Effector memory CD4-positive, alpha-beta T cell (primary cell): ENCODE measurements at places on chromosomes 4 and X.

DNA sequence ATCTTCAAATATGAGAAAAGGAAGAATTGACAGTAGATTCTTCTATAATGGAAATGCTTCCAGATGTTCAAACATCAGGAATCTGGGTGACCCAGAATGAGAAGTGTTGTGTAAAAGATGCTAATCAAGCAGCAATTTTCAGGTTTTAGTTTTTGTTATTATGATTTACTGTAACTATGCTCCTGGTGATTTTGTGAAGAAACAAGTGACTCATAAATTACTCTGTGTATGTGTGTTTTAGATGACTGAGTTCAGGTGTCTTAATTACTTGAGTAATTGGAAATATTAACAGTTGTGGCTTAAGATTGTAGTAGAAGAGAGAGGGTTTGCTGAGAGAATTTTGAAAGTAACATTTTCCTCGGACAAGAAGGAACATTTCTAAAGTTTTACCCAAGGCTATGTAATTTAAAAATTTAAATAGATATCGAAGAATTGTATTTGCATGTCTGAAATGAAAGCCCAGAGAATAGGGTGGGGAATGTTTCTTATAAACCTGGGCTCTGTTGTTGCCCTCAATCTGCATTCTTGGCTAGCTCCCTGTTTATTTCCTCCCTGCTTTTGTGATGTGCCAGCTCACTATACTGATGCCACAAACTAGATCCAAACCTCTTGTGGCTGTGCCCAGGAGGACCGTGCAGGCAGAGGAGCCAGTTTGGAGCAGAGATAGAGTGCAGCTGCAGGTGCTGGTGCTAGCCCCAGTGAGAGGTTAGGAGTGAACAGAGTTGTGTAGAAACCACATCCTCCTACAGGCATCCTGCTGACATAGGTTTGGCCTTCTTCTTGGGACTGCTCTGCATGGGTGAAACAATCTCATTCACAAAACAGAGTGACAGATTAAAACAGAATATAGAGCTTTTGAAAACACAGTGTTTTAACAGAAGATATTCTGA, 25.4 kb upstream of the TNIP3 start:
- DNase-seq = peak; percentile 3
- H3K27me3 ChIP-seq = no peaks in the 10 kb centered on the region
- H3K27ac ChIP-seq = peak overlapping the region; percentile 44
- H3K36me3 ChIP-seq = no peaks in the 10 kb centered on the region
- H3K4me1 ChIP-seq = peaks cover 28% of the 10 kb centered on the region

GRCh38 chr4:121073004-121073435, 685 bp upstream of the NDNF start:
- no peak for DNase-seq
- peak overlapping the region; percentile 58 for H3K4me3 ChIP-seq
- no peaks in the 10 kb centered on the region for H3K36me3 ChIP-seq
- peaks cover 36% of the 10 kb centered on the region for H3K27me3 ChIP-seq

- no peak overlapping the region for H3K4me3 ChIP-seq
- DNase-seq = no peak
- no peaks in the 10 kb centered on the region for H3K27me3 ChIP-seq
- no peak overlapping the region for H3K27ac ChIP-seq
- no peaks in the 10 kb centered on the region for H3K36me3 ChIP-seq
Observed at GRCh38 chr4:147524601-147525000, 43.7 kb downstream of the EDNRA start.

- H3K36me3 ChIP-seq = no peaks in the 10 kb centered on the region
- H3K4me3 ChIP-seq = no peak overlapping the region
- no peak for DNase-seq
- H3K27ac ChIP-seq = no peak overlapping the region
- H3K27me3 ChIP-seq = no peaks in the 10 kb centered on the region
Observed at GRCh38 chr4:174631901-174632758, 109.8 kb upstream of the HPGD start.

- H3K27me3 ChIP-seq = peaks cover 15% of the 10 kb centered on the region
- no peak for DNase-seq
- H3K27ac ChIP-seq = no peak overlapping the region
- H3K4me1 ChIP-seq = no peaks in the 10 kb centered on the region
- no peaks in the 10 kb centered on the region for H3K36me3 ChIP-seq
- H3K4me3 ChIP-seq = peak overlapping the region; percentile 22
Observed at GRCh38 chr4:151324752-151325110, 674 bp downstream of the SH3D19 start.

DNA sequence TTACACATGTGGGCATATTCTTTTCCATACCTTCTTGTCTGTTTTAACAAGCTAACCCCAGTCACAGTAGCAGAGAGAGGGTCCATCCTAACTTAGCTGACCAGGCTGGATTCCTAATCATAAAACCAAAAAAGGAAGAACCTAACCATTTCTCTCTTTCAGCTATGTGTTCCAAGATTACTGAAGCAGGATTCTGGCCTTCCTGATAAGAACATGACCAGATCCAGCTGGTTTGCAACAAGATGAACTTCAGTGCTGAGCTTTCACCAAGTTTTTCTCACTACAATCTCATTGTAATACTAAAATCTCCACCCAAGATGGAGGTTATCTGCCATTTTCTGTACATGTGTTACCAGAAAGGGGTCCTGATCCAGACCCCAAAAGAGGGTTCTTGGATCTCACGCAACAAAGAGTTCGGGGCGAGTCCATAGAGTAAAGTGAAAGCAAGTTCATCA, 20.4 kb upstream of the UBA6 start:
- no peak for DNase-seq
- H3K4me3 ChIP-seq = no peak overlapping the region
- no peak overlapping the region for H3K27ac ChIP-seq
- H3K4me1 ChIP-seq = no peaks in the 10 kb centered on the region

GRCh38 chrX:110383414-110383813, 24.8 kb downstream of the RTL9 start:
- H3K27ac ChIP-seq = no peak overlapping the region
- H3K4me1 ChIP-seq = no peaks in the 10 kb centered on the region
- H3K4me3 ChIP-seq = no peak overlapping the region
- no peaks in the 10 kb centered on the region for H3K36me3 ChIP-seq
- DNase-seq = no peak
- no peaks in the 10 kb centered on the region for H3K27me3 ChIP-seq

- no peak overlapping the region for H3K4me3 ChIP-seq
- no peaks in the 10 kb centered on the region for H3K4me1 ChIP-seq
- DNase-seq = no peak
- H3K27ac ChIP-seq = no peak overlapping the region
- no peaks in the 10 kb centered on the region for H3K36me3 ChIP-seq
Observed at GRCh38 chr4:82519776-82520175, 42.0 kb downstream of the TMEM150C start.

GRCh38 chrX:94932278-94932965, 1258.4 kb downstream of the FAM133A start:
- no peaks in the 10 kb centered on the region for H3K4me1 ChIP-seq
- no peak overlapping the region for H3K4me3 ChIP-seq

DNA sequence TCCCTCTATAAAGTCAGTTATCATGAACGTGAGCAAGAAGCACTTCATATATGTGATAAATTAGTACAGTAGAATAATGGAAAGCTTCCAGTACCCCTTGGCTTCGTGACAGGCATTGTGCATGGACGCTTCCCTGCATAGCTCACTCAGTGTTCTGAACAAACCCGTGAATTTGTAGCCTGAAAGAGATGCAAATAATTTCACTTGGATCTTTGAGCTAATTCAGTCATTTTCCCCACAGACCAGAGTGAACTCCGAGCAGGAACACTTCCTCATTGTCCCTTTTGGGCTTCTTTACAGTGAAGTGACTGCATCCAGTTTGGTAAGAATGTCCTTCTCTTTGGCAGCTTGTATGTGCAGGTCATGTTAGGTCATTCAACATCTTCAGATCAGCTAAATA, 50.1 kb downstream of the ADD1 start:
- no peak for DNase-seq
- no peak overlapping the region for H3K4me3 ChIP-seq
- peaks cover 35% of the 10 kb centered on the region for H3K36me3 ChIP-seq
- H3K4me1 ChIP-seq = no peaks in the 10 kb centered on the region
- no peaks in the 10 kb centered on the region for H3K27me3 ChIP-seq

DNA sequence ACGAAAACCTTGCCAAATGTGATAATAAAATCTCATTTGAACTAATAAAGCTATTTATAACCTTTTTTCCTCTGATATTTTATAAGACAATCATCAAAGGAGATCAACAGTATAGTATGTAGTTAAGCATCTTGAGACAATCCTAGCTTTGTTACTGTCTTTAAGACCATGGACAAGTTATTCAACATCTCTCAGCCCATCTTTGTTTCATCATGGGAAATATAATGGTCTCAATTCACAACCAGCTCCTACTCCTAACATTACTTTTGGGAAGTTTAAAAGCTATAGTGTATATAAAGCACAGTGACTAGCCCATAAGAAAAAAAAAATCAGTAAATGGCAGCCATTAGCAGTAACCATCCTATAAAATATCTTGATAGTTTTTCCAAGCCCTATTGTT, 57.6 kb upstream of the APELA start:
- no peaks in the 10 kb centered on the region for H3K4me1 ChIP-seq
- peaks cover 2% of the 10 kb centered on the region for H3K27me3 ChIP-seq
- H3K4me3 ChIP-seq = no peak overlapping the region
- no peak overlapping the region for H3K27ac ChIP-seq
- DNase-seq = no peak

DNA sequence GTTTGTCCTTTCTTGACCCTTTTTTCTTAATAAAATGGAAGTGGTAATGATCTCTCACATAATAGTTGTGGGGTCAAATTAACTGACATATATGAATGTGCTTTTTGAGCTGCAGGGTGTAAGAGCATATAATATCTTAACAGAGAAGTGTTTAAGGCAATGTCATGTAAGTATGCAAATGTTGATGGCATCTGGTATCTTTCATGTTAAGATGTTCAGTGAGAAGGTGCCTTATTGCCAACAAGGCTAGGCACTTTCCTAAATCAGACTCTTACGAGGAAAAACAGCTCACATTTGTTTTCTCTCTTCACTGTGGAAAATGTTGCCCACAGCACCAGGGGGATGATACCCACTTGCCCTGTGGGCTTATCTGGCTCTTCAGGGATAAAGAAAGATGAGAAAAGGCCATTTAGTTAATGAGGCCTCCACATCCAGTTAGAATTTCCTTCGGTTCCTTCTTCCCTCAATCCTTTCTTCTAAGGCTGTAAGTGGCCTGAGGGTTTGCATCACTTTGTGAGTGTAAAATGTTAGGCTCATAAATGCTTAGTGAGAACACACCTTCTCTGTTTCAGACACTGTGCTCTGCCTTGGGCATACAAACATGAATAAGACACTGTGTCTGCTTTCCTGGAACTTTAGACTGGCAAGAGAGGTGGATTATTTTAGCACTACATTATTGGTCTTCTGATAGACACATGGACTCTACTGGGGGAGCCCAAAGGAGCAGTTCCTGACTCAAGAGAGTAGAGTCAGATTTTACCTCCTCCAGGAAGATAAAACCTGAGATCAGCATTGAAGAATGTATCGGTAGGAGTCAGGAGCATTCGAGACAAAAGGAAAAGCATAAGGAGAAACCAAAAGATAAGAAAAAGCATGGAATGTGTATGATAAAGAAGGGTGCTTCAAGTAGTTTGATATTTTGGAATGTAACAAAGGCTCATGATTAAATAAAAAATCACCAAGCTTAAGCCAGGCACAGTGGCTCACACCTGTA, 135.5 kb downstream of the SOWAHB start:
- H3K36me3 ChIP-seq = no peaks in the 10 kb centered on the region
- H3K4me1 ChIP-seq = no peaks in the 10 kb centered on the region
- no peak overlapping the region for H3K4me3 ChIP-seq

DNA sequence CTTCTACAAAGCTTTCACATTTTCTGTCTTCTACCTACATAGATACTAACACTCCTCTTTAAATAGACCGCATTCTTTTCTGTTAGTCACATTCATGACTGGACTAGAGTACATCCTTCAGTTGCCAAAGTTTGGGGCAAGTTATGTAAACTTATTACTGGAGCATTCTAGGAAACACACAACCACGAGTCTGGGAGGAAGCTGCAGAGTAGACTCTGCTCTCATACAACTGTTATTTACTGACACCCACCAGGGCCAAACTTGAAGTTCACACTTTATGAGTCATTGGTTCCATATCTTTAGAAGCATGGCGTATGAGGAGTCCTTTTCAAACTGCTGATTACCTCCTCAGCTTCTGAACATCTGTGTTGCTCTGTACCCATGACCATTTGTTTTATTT, 87.0 kb downstream of the RNF150 start:
- H3K36me3 ChIP-seq = no peaks in the 10 kb centered on the region
- H3K27ac ChIP-seq = no peak overlapping the region
- H3K27me3 ChIP-seq = no peaks in the 10 kb centered on the region
- no peak overlapping the region for H3K4me3 ChIP-seq

DNA sequence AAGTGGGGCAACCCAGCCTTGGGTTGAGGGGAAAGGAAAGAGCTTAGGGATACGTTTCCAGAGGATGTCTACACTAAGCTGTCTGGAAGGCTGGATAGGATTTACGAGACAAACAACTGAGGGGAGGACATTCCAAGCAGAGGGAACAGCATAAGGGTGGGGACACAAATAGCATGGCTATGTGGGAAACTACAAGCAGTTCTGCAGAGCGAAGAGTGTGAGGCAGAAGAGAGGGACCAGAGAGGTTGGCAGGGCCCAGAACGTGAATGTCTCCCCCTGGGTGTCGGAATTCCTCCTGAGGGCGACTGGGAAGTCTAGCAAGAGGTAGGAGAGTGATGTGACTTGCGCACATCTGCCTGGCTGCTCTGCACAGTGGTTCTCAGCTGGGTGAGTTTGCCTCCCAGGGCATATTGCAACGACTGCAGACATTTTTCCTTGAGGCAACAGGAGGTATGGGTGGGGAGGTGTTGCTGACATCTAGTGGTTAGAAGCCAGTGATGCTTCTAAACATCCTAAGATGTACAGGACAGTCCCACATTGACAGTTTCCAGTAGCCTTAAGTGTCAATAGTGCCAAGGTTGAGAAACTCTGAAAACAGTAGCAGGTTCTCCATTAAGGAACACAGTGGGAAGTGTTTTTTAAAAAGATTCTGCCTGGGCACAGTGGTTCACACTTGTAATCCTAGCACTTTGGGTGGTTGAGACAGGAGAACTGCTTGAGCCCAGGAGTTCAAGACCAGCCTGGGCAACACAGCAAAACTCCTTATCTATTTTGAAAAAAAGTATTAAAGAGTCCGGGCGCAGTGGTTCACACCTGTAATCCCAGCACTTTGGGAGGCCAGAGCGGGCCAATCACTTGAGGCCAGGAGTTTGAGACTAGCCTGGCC, 9.2 kb downstream of the NDUFA1 start:
- H3K27me3 ChIP-seq = no peaks in the 10 kb centered on the region
- H3K4me3 ChIP-seq = no peak overlapping the region
- H3K36me3 ChIP-seq = no peaks in the 10 kb centered on the region
- DNase-seq = no peak
- no peaks in the 10 kb centered on the region for H3K4me1 ChIP-seq
- no peak overlapping the region for H3K27ac ChIP-seq

DNA sequence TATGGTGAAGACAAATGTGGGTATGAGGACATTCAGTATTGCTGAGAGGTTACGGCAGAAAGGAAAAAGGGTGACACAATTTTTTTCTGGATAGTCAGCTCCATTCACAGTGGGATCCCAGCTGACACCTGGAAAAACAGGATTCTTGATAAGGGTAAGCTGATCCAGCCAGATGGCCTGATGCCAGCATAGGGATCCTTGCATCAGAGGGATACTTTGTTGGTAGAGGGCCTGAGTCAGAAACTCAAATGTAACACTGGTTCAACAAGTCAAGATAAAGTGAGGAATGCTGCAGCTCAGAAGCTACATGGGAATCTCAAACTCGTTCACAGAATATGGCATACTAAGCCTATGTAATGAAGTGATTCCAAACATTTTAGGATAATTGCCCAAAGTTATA, 726.7 kb downstream of the C4orf33 start:
- no peak for DNase-seq
- no peaks in the 10 kb centered on the region for H3K27me3 ChIP-seq
- no peaks in the 10 kb centered on the region for H3K36me3 ChIP-seq
- no peak overlapping the region for H3K4me3 ChIP-seq
- H3K27ac ChIP-seq = no peak overlapping the region

- H3K27me3 ChIP-seq = peaks cover 20% of the 10 kb centered on the region
- H3K4me1 ChIP-seq = peaks cover 23% of the 10 kb centered on the region
- no peak overlapping the region for H3K27ac ChIP-seq
Observed at GRCh38 chr4:24468071-24468470, 116.3 kb downstream of the DHX15 start.
